Astrocyte (in vitro differentiated cells and primary cell): ENCODE measurements at places on chromosomes 12 and 14. TPM values are rescaled to one million over a fixed set of nuclear protein-coding genes. Genes with fewer than 3 reads are reported as not detected.
A peak's percentile ranks its signal among the peaks of the same experiment; 100 is the strongest.

- no peak for DNase-seq
- no peaks in the 10 kb centered on the region for H3K27me3 ChIP-seq
- H3K36me3 ChIP-seq, result no peaks in the 10 kb centered on the region
- H3K4me3 ChIP-seq, result no peak overlapping the region
- H3K27ac ChIP-seq, result no peak overlapping the region
These were observed 139.8 kb upstream of the PWP1 start for GRCh38 chr12:107545737-107546353.

SMIM41 gene
- total RNA-seq, result 0.18 TPM in 1 of 2 replicates, not detected in the other

ADCY6 gene
- 28.9 and 33.5 TPM in 2 replicates for total RNA-seq

- peak; percentile 91 for DNase-seq
- H3K4me1 ChIP-seq, result no peaks in the 10 kb centered on the region
- no peaks in the 10 kb centered on the region for H3K36me3 ChIP-seq
- H3K27me3 ChIP-seq, result no peaks in the 10 kb centered on the region
These were observed 29.4 kb downstream of the POLR3B start for GRCh38 chr12:106386813-106387535.

PRPH gene
- not detected in 2 replicates for total RNA-seq
